Stimulated activated CD4-positive, alpha-beta T cell treated with anti-CD3 and anti-CD28 coated beads, Interleukin-2, amount 100 ng/mL, for 24 hours (primary cell): ENCODE measurements at places on chromosomes 1 and 21.
A peak's percentile ranks its signal among the peaks of the same experiment; 100 is the strongest.

DNA sequence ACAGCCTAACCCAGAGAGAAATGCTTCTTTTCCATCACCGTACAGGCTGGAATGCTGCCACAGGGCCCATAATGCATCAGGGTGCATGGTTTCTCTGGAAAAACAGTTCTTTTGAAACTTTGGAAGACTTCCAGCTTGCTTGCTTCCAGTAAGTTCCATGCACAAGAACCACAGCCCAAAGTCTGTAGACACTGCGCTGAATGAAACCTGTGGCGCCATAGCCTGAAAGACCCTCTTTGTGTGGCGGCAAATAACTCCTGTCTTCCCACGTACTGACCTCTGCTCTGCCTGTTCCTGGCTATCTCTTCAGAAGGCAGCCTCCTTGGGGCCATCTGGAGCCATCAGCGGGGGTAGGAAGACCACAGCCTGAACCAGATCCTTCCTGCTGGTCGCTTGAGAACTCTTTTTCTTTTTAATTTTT, 15.1 kb downstream of the MIIP start:
- no peak for DNase-seq

GRCh38 chr1:115560027-115560426, 81.7 kb upstream of the VANGL1 start:
- DNase-seq, result no peak

DNA sequence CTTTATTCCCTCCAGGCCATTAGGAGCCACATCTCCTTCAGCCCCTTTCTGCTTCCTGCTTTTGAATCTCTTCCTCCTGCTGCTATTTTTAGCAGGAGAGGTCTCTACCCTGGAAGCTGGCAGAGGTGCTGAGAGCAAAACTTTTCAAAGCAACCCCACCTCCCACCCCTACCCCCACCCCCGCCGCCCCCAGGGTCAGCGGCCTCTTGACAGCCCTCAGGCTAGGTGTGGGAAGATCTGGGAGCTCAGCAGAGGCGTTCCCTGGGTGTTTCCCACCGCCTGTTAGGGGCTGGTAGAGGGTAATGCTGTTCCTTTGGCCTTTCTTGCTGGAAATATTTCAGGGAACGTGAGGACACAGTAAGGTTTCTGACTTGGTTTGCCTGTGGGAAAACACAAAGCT, 112.5 kb upstream of the CACHD1 start:
- DNase-seq, result no peak

DNA sequence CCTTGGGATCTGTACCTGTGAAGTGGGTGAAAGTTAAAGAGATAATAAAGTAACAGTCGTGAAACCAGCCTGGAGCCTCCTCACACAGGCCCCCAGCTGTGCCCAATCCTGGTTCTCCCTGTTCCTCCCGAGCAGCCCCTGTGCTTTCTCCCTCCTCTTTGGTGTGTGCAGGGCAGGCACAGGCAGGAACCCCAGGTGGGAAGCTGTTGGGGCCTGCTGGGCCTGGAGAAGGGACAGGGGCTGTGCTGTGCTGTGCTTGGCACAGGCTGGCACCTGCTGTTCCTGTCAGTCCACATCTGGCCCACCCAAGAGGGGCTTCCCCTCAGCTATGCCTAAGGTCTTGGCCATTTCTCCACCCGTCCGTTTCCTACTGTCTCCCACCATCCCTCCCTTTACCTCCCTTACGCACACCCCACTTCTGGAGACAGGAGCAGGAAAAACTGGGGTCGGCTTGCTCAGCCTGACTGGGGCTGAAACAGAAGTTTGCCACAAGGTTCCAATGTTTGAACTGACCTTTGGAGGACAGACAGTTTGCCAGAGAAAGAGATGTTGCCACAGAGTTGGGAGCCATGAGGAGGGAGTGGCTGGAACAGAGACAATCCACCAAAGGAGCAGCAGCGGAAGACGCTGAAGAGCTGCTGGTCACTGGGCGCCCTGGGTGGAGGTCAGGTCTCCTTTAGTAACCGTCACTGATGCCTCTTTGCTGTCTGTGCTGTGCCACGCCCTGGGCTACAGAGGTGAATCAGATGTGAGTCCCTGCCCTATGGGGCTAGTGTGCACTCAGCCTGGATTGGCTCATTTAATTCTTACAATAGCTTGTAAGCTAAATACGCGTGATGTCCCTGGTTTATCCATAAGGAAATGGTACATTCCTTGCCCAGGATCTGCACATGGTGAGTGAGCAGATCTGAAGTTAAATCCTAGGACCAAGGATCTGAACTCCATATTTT, 18.8 kb upstream of the ARTN start:
- no peak for DNase-seq

GRCh38 chr21:45308194-45309068, 20.7 kb upstream of the POFUT2 start:
- DNase-seq, result no peak

DNA sequence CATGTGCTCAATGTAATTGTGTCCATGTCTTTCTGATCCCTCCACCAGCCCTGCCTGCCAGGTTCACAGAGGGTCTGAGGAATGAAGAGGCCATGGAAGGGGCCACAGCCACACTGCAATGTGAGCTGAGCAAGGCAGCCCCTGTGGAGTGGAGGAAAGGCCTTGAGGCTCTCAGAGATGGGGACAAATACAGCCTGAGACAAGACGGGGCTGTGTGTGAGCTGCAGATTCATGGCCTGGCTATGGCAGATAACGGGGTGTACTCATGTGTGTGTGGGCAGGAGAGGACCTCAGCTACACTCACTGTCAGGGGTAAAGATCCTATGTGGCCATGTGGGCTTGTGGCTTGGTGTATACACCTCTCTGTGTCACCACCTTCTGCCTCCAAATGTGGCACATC, 91.4 kb downstream of the OBSCN start:
- DNase-seq, result no peak

- no peak for DNase-seq
Observed at GRCh38 chr1:196372896-196373536, 235.2 kb downstream of the KCNT2 start.

DNA sequence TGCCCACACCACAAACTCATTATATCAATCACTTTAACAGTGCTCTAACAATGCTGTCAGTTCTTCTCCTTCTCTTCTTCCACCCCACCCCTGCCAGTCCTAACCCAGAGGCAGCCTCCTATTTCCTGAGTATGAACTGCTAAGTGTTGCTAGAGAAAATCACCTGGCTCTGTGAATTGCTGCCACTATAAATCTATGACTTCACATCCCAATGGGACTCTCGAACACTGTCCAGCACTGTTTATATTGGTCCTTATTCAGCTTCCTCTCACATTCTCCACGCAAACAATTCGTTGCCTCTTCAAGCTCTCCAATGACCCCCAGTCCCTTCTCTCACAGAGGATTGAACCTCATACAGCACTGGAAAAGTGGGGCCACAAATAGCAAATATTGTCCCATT, 27.0 kb upstream of the USH2A start:
- DNase-seq, result no peak

DNA sequence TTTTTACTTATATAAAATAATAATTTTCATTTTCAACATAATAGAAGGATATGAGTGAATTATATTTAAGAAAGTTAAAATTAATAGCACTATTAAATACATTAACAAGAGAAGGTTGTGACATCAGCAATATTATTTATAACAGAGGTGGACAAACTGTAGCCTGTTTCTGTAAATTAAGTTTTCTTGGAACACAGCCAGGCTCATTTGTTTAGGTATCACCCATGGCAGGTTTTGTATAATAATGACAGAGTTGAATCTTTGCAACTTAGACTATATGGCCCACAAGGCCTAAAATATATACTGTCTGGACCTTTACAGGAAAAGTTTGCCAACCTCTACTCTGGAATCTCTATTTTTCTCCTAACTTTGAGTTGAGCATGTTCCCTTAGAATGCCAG, 42.8 kb upstream of the CACYBP start:
- no peak for DNase-seq

- no peak for DNase-seq
Observed at GRCh38 chr1:113793878-113794834, 18.1 kb downstream of the RSBN1 start.

GRCh38 chr1:35640380-35641232, 720 bp downstream of the PSMB2 start:
- peak; percentile 9 for DNase-seq
